Lower leg skin (tissue), 4 donors: ENCODE measurements at places on chromosomes 5 and 9.

GRCh38 chr5:54676481-54677340 is 159.2 kb downstream of the SNX18 start:
- no peak for DNase-seq

DNA sequence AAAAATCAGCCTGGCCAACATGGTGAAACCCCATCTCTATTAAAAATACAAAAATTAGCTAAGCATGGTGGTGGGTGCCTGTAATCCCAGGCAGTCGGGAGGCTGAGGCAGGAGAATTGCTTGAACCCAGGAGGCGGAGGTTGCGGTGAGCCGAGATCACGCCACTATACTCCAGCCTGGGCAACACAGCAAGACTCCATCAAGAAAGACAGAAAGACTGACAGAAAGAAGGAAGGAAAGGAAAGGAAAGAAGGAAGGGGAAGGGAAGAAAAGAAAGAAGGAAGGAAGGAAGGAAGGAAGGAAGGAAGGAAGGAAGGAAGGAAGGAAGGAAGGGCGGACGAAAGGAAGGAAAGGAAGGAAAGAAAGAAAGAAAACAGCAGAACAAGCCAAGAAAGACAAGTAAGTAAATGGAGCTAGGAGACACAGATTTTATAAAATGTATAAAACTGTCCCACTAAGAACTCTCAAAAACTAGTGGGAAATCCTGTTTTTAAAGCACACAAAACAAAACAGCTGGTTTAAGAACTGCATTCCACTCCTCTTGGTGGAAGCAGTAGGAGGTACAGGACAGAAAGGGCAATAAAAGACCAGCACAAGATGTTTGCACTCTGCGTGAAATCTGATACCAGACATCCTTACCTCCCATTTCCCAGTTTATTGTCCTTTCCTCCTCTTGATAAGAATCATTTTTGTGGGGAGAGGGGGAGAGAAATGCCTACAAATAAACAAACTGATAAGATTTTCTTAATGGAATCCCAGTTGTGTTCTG is 46.7 kb downstream of the MYO10 start:
- no peak for DNase-seq

GRCh38 chr9:13354733-13355132 is 75.2 kb upstream of the MPDZ start:
- no peak for DNase-seq

GRCh38 chr5:40831346-40832210 is 3.4 kb downstream of the RPL37 start:
- no peak for DNase-seq

GRCh38 chr5:126274076-126274762 is 149.0 kb upstream of the GRAMD2B start:
- no peak for DNase-seq

DNA sequence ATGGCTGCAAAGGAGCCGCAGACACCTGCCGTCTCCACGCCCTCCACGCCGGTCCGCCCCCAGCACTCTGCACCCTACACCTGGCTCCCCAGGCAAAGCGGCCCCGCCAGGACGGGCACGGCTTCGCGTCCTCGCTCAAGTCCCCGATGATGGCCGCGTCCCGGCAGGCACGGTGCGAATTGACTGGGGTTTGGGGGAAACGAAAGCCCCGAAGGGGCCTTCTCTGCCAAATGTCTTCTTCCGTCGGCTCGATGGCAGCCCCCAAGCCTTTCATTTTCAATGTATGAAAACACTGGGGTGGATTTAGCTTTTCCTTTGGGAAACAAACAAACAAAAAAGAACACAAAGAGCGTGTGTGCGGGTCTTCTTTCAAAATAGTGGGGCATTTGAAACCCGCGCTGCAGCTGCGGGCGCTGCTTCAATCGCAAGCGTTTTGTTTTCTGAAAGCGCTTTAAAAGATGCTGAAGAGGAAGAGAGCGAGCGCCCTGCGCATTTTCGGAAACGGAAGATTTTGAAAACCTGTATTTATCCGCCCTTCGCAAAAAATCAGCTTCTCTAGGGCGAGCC is 160.0 kb downstream of the RMI1 start:
- DNase-seq, result no peak

- no peak for DNase-seq
Measured at GRCh38 chr5:66213533-66213932, 69.4 kb downstream of the SREK1 start.

DNA sequence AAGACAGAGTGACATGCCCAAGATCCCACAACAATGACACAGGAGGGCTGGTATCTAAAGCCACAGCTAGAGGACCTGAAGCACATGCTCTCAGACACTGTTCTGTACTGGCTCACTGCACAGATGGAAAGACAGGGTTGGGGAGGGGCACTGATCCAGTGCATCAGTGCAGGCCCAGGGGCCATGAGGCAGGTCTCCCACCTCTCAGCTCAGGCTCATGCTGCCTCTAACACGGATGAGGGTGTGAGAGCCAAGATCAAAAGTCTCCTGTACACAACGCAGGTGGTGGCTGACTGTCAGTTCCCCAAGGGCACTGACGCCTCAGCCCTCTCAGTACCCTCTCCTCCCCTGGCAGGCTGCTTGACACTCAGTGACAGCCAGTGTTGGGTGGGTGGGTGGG is 10.9 kb downstream of the RAPGEF1 start:
- DNase-seq, result no peak

DNA sequence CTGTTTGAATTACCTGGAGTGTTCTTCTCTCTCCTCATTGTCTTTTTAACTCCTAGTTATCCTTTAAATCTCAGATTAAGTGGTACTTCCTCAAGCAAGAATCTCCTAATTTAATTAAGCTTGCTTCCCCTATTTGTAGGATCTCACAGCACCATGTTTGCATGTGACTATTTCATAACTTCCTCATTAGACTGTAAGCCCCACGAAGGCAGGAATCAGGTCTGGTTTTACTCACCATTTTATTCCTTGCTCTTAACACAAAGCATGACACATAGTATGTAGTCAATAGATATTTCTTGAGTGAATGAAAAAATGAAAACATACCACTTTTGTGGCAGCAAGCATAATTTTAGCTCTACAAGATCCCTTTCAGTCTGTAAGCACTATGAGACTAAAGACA is 1.3 kb upstream of the ERMP1 start:
- no peak for DNase-seq

GRCh38 chr9:35338561-35339274 is 151.2 kb upstream of the RUSC2 start:
- DNase-seq, result no peak

- DNase-seq, result no peak
Measured at GRCh38 chr5:35443803-35444595, 173.7 kb upstream of the SPEF2 start.

DNA sequence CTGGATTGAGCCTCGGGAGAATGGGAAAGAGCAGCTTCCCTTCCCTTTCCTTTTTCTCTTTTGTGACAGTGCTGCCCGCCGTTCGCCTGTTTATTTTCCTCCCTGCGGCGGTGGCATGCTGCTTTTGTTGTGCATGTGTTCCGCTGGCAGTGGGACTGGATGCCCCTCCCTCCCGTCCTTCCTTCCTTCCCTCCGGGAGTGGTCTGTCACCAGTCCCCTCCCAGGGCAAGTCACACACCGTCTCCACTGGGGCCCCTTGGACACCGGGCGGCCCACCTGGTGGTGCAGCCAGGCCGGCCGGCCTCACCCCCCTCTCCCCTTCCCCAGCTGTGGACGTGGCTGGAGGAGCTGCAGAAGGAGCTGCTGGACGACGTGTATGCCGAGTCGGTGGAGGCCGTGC is 214.7 kb downstream of the TRIO start:
- DNase-seq, result no peak

GRCh38 chr5:53425687-53426511 is 54.5 kb upstream of the FST start:
- no peak for DNase-seq

- DNase-seq, result no peak
Measured at GRCh38 chr9:23431459-23431858, 394.6 kb downstream of the ELAVL2 start.

- DNase-seq, result no peak
Measured at GRCh38 chr5:159459132-159459627, 128.9 kb upstream of the IL12B start.

GRCh38 chr5:173247041-173247440 is 12.0 kb upstream of the NKX2-5 start:
- no peak for DNase-seq

GRCh38 chr9:135213566-135213965 is 126.1 kb downstream of the OLFM1 start:
- DNase-seq, result no peak

- no peak for DNase-seq
Measured at GRCh38 chr5:172791726-172792445, 20.9 kb upstream of the DUSP1 start.

GRCh38 chr9:69121155-69122081 is 52.7 kb upstream of the TJP2 start:
- peak; percentile 88 for DNase-seq

- peak; percentile 77 for DNase-seq
Measured at GRCh38 chr9:109520475-109521132, 22.5 kb upstream of the PTPN3 start.

DNA sequence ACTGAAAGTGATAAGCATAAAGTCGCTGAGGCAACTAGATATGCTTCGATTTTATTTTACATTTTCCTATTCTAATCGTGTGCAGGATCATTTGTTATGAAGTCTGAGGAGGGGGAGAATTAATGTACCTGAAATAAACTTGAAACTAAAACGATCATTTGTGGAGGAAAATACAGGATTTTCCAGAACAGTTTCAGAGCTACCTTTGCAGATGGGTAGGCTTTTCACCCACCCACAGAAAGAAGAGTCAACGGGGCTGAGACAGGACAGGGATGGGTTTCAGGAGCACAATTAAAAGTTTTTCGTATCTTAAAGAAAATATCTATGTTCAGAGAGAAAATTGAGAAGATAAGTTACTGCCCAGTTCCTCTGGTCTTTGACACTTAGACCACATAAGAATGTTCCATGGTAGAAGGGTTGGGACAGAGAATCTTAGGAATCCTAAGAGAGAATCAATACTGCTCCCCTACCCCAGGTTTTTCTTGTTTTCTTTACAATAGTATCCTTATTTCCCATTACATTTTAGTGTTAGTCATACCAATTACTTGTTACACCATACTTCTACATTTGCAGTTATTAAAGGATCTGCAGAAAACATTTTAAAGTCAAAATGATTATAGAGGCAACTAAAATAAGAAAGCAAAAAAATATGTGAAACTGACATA is 211.4 kb downstream of the DEPDC1B start:
- DNase-seq, result no peak

GRCh38 chr5:125244531-125244930 is 498.1 kb upstream of the ZNF608 start:
- no peak for DNase-seq

GRCh38 chr5:69231851-69232250 is 2.8 kb upstream of the CDK7 start:
- DNase-seq, result no peak

- no peak for DNase-seq
Measured at GRCh38 chr5:169265888-169266287, 35.1 kb downstream of the SLIT3 start.

GRCh38 chr5:39256477-39257235 is 37.3 kb upstream of the FYB1 start:
- DNase-seq, result no peak

GRCh38 chr5:126368239-126368812 is 54.9 kb upstream of the GRAMD2B start:
- DNase-seq, result peak; percentile 78

DNA sequence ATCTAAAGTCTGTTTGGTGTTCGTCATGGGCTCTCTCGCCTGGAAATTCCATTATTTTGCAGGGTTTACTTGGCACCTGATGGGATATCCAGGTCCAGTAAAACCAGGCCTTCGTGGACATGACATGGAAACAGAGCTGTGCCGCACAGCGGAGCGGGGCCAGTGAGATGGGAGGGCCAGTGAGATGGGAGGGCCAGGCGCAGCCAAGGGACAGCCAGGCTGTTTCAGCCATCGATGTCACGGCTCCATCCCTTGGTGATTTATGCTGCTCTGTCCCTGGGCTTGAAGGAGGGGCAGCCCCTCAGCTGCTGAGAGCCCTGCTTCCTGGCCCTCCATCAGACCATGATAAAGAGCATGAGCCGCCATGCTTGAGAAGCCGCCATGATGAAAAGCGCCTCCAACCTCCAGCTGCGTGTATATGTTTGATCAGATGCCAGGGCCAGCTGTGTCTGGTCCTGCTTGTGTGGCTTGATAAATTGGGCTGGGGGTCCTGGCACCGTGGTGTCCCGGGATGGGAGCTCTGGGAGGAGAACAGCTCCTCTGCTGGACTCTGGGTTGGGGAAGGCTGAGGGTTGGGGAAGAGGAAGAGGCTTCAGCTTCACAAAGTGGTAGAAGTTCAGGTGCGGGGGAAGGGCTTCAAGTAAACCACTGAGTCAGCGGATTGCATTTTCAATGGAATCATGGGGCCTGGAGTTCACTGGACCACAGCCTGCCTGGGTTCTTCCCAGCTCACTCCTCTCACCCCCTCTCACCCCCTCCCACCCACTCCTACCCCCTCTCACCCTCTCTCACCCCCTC is 6.1 kb upstream of the COL5A1 start:
- DNase-seq, result no peak

DNA sequence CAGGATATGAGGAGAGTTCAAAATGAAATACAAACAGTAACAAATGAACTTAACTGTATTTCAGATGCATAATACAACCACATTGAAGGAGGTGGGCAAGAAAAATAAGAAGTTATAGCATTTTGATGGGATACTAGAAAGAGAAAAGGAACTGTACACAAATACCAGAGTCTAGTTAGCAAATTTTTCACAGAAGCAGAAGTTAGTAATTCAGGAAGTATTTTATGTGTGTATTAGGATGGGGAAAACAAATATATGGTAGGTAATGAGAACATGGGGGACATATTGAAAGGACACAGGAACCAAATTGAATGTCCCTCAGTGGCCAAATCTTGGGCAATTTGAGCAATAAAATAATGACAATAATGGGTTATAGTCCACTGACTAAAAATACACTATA is 18.4 kb downstream of the GM2A start:
- no peak for DNase-seq

DNA sequence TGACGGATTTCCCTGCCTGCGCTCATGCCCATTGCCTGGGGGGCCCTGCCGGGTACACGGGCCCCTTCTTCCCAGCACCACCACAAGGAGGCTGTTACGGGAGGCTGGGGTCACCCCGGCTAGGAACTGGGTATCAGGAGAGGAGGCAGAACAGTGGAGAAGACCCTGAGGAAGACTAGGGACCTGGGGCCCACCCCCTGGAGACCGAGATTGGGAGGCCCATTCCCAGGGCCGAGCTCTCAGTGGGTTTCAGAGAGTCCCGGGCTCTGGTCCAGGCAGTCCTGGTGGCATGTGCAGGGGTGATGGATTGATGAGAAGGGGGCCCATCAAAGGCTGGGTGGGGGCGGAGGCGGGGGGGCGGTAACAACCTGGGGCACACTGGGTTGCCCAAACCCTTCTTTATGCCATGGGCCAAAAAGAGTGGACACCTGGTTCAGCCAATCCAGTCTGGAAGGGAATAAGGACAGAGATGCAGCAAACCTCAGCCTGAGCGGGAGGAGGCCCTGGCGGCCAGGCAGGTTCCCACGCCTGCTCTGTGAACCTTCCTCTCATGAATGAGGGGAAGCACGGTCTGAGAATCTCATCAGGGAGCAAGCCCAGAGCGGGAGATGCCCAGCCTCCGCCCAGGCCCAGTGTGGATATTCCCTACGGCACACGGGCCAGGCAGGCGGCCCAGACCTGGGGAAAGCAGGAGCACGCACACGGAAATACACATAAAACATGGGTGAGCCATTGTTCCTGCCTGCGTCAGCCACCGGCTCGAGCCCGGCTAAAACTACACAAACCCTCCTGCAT is 785 bp upstream of the P4HA2 start:
- DNase-seq, result peak; percentile 84

- DNase-seq, result no peak
Measured at GRCh38 chr9:133054966-133055365, 6.8 kb upstream of the CEL start.

GRCh38 chr5:115829913-115830312 is 11.5 kb downstream of the ATG12 start:
- DNase-seq, result no peak
